ENCODE measurements at places on chromosomes 16 and 17. TPM values are rescaled to one million over a fixed set of nuclear protein-coding genes. Genes with fewer than 3 reads are reported as not detected.

MYH1 gene
- not detected for total RNA-seq

ANKFN1 gene
- not detected for total RNA-seq

DNA sequence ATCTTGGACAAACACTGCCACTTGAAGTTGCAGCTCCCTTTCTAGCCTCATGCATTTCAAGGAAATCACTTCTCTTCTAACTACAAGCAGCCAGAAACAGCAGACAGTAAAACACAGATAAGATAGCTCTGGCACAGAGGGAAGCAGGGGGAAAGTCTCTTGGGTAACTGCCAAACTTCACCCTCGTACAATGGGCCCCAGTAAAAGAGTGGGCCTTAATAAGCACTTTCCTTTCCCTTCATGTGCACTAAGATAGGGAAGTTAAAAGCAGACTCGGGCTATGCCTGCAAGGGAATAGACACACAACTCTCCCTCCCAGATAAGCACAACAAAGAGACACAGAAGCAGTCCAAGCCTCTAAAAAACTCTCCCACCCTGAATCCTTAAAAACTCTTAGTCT lies 4.2 kb upstream of the KRTAP4-5 start:
- no peak overlapping the region for H3K27ac ChIP-seq
- H3K27me3 ChIP-seq: peaks cover 4% of the 10 kb centered on the region
- H3K4me1 ChIP-seq: no peaks in the 10 kb centered on the region

DNA sequence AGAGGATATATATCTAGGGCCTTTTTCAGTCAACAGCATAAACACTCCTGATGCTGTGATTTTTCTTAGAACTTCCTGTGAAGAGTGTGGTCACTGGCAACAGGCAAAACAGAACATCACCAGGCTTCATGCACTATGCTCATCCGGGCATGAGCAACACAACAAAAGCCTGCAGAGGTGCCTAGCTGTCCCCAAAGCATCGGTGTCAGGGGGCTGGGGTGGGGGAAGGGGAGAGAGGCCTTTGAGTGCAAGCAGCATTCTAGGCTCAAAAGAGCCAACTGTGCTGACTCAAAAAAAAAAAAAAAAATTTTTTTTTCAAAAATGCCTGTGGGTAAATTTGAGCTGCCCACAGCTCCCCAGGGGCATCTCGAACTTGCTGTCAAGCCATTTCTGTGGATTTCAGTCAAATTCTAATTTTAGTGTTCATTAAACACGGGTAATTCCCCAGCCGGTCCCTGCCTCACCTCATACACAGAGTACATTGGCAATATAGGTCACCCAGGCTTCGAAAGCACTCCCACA lies 194.6 kb upstream of the DYNLRB2 start:
- H3K27me3 ChIP-seq: peaks cover 4% of the 10 kb centered on the region
- no peak overlapping the region for H3K4me3 ChIP-seq
- no peaks in the 10 kb centered on the region for H3K4me1 ChIP-seq
- H3K36me3 ChIP-seq: no peaks in the 10 kb centered on the region

DNA sequence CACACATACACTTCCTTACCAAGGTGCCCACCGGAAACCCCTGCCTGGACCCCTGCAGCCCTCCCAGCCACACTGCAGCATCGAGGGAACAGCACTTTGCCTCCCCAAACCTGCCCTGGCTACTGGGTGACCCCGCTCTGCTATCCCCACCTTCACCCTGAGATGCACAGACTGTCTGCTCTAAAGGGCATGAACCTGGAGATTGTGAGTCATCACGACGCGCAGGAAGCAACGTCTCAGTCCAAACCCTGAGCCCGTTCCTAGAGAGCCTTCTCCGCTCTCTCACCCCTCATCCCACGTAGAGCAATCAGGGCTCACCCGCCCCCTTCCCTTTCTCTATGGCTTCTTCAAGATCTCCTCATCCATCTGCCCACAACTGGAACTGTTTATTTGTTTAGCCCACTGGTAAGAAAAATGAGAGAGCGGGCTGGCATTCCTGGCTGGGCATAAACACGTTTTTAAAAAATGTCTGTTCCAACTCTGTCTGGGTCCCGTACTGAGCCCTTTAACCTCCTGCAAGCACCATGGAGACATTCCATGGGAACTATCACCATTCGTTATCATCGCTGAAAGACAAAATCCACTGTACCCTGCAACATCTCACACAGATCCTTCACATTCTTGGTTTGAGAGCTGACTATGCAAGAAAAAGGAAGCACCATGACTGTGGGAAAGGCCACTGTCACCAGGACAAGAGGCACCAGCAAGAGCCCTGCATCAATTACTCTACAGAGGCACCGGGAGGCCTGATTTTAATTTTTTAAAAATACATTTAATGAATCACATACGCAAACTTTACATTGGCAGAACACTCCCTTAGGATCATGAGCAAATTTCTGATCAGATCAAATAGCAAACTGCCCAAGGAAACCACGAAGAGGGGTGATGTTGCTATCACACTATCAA lies 28.2 kb downstream of the ZFHX3 start:
- no peak for DNase-seq
- no peaks in the 10 kb centered on the region for H3K36me3 ChIP-seq
- no peak overlapping the region for H3K27ac ChIP-seq
- no peak overlapping the region for H3K4me3 ChIP-seq
- no peaks in the 10 kb centered on the region for H3K4me1 ChIP-seq
- H3K27me3 ChIP-seq: no peaks in the 10 kb centered on the region

All from activated CD4-positive, alpha-beta memory T cell treated with anti-CD3 and anti-CD28 coated beads for 36 hours (primary cell).